ENCODE measurements at places on chromosomes 16 and 17.

GRCh38 chr17:54985476-54985875, 16.9 kb downstream of the STXBP4 start:
- no peak for ATAC-seq

DNA sequence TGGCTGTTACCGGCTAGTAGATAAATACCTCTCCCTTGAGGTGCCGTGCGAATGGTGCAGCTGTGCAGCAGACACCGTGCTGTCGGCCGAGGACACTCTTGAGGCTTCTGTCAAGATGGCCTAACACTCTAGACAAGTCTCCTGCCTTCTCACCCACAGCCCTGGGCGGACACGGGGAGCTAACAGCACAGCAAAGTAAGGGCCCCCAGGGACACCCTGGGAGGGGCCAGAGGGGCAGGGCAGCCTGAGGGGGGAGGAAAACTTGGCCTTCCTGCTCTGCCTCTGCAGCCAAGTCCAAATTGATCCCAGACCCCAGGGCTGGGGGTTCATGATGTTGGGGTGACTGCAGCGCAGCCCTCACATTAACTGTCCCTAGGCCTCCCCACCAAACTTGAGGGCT, 210.2 kb downstream of the RPTOR start:
- no peak for ATAC-seq

- no peak for ATAC-seq
Measured at GRCh38 chr17:34883106-34884000, 77.9 kb downstream of the CCT6B start.

- no peak for ATAC-seq
Measured at GRCh38 chr16:75257886-75258806, 6.7 kb upstream of the BCAR1 start.

DNA sequence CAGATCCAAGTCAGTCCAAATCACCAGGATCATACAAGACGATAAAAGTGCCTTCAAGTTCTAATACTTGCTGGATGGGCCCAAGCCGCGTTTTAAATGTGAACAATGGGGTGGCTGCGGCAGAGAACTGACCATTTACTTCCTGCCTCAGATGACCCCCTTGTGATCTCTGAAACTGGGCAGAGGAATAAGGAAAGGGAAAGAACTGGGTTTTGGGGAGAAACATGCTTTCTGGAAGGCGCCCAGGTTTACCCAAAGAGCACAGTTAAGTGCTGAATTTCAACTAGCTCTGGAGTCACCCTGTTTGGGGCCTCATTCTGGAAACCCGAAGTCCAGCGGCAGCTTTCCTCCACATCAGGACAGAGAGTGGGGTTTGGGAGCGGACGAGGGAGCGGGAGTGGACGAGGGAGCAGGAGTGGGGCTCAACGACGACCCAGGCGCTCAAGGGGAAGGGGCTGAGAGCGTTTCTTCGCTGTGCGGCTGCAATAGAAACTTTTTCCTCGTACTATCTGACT, 1.6 kb downstream of the FAM20A start:
- no peak for ATAC-seq

- no peak for ATAC-seq
Measured at GRCh38 chr17:82461827-82462524, 3.4 kb downstream of the NARF start.

GRCh38 chr17:62825182-62825581, 17.1 kb upstream of the MARCHF10 start:
- no peak for ATAC-seq

GRCh38 chr17:40064971-40065768, 2.4 kb downstream of the THRA start:
- ATAC-seq, result no peak

GRCh38 chr16:85640585-85640984, 27.5 kb downstream of the GSE1 start:
- ATAC-seq, result no peak
